ENCODE measurements at places on chromosomes 1 and 21.

GRCh38 chr1:176531036-176531435 is 68.1 kb downstream of the PAPPA2 start:
- DNase-seq, result no peak

DNA sequence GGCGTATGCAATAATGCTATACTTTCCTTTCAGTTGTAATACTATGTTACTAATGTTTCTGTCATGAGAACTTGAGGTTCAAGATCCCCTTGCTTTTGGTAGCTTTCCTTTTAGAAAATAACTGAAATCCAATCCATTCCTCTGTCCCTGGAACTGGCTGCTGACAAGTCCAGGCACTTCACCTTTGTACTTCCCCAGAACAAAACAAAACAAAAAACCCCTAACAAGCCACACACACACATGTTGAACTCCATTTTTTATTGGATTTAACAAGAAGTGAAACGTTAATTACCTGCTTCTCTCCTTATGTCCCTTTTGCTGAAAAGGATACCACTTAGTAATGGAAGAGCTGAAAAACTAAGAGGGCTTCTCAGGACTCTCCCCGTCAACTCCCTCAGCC is 26.1 kb upstream of the SDC3 start:
- no peak for DNase-seq

DNA sequence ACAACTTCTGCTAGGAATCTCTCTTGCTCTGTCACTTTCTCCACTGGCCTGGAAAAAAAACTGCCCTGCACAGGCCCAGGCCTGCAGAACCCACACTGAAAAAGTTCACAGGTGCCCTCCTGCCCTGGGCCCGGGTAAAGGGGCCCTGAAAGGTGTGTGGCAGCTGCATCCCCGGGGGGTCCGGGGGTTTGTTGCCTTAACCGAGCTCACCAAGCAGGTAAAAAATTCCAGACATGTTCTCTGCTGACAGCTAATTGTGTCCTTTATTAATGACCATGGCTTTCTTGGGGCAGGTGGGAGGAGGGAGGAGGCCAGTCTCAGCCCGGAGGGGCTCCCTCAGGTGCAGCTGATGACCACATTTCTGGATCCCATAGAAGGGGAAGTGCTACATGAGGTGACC is 122.9 kb downstream of the LACTBL1 start:
- no peak for DNase-seq

DNA sequence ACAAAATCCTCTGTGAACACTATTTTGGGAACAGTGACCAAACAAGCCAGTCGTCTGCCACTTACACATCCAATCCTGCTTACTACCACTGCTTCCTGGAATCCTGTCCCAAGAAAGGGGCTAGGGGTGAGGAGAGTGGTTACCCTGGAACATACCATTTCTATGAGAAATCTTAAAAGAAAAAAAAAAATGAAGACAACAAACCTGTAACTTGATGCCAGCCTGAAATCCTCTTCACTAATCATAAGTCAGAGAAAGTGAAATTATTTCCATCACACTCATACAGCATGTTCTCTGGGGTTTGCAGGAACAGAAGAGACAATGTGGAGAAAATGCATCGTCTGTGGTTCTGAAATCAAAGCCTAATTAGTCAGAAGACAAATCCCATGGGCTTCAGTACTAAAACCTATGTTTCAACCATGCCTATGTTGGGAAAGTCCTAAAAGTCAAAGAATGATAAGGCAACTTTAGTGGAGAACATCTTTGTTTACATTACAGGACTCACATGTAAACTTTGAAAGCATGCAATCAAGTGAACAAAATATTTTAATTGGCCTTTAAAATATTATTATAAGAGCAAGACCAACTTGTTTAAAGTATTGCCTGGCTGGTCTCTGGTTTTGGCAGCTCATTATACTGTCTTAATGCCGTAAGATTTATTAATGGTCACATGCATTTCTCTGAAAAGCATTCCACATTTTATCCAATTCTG is 220.7 kb downstream of the LTN1 start:
- no peak for DNase-seq

GRCh38 chr1:11062965-11063401 is 3.2 kb upstream of the SRM start:
- DNase-seq, result peak; percentile 39

DNA sequence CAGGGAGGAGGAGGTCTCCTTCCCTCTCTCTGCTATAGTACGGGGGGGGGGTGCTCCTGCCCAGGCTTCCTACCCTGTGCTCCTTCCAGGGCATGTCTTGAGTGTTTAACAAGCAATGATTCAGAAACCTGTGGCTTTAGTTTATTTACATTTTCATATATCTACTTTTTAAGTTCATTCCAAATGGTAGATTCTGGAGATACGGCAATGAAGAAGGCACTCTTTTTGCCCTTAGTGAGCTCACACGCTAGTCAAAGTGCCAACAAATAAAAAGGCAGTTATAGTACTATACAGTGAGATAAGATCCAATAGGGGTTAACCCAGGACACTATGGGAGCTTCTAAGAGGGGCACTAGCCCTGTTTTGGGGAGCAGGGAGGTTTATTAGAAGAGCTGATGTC is 169.3 kb upstream of the CACNA1E start:
- no peak for DNase-seq
